ENCODE measurements at places on chromosomes 6 and 20.

DNA sequence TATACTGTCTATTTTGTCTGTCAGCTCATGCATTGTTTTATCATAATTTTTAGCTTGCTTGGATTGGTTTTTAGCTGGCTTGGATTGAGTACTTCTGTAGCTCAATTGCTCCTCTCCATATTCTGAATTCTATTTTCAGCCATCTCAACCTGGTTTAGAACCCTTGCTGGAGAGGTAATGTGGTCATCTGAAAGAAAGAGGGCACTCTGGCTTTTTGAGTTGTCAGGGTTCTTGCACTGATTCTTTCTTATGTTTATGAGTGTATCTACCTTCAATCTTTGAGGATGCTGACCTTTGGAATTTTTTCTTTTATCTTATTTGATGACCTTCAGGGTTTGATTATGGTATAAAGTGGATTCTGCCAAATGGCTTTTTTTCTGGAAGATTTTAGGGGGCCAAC, 632.7 kb upstream of the ID4 start:
- DNase-seq, result no peak

- no peak for DNase-seq
These were observed 25.1 kb downstream of the CAP2 start for GRCh38 chr6:17418281-17419188.

DNA sequence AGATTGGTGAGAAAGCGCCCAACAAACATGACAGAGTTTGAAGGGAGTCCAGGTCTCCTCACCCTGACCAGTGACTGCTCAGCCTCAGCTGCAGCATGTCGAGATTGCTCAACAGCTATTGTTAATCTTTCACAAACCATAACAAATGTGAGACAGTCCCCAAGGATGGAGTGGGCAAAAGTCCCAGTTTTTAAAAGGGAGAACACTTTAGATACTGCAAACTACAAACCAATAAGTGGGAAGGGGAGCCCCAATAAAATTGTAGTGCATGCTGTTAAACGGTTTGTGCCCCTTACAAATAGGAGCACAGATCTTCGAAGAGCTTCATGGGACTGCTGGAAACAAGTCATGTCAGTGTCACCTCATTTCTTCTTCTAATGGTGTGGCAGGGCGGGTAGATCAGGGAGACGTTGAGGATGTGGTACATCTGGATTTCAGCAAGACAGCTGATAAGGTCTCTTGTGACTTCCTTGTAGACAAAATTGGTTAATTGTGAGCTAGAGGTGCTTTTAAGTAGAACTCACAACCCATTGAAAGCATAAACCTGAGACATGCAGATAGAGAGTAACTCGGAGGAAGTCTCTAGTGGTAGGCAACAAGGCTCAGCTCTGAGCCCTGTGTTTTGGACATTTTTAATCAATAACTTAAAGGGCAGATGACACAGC, 134.0 kb upstream of the ARMC2 start:
- no peak for DNase-seq

GRCh38 chr6:71886184-71887005, at the start of gene RIMS1:
Gene RIMS1 (plus strand): TSS chr6:71886550. CDS start chr6:71887024, 474 bp downstream.
- DNase-seq, result no peak

DNA sequence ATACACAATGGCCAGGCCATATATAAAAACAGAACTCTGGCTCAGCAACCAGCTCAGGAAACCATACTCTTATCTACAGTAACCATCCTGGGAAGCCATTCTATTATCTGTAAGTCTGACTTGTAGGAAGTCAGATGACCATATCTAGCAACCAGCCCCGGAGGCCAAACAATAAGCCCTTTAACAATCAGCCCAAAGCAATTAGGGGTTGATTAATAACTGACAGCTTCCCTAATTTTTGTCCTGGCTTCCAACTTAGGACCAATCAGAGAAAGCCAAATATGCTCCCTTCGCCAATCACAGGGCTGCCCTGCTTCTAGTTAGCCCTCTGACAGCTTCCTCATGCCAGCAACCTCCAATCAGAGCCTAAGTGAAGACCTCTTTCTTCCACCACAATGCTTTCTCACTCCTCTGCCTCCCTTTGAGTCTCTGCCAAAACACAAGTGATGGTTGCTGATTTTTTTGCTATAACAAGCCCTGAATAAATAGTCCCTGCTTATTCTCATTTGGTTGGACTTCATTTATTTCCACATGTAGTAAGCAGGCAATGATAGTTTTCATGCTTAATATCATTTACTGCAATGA, 37.8 kb upstream of the STXBP5 start:
- no peak for DNase-seq

DNA sequence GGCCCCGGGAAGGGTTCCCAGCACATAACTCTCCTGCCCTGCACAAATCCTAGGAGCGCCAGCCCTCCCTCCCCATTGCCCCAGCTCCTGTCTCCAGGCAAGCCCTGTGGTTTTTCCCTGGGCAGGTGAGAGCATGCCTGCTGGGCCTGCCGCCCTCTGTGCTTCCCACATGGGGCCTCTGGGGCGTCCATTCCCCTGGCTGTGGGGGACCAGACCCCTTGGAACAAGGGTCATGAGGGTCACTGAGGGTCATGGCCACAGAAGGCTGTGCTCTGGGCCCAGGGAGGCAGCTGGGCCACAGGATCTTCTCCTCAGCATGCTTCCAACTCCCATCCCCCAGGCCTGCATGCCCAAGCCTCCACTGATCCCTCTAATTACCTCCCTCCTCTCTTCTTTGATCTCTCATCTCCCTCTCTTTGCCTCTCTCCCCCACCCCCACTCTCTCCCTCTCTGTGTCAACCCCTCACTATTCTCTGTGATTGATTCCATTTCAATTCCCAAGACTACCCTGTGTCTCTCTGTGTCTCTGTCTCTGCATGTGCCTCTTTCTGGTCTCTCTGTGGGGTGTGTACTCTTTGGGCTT, 6.1 kb downstream of the MDFI start:
- DNase-seq, result no peak

DNA sequence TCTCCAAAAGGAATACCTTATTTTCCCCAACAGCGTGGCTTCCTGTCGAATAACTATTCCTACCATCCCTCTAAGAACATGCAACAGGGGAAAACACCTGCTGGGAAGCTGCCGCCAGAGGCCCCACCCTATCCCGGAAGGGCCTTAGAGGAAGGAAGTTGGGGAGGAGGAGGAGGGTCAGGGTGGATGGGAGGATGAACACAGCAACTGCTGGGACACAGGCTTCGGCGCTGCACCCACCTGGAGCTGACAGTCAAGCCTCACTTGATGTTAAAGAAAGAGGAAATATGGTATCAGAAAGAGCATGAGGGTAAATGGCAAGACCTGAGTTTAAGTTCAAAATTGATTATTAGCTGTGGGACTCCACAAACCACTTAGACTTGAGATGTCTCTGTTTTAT, 36.5 kb upstream of the RPS6KA2 start:
- DNase-seq, result no peak

DNA sequence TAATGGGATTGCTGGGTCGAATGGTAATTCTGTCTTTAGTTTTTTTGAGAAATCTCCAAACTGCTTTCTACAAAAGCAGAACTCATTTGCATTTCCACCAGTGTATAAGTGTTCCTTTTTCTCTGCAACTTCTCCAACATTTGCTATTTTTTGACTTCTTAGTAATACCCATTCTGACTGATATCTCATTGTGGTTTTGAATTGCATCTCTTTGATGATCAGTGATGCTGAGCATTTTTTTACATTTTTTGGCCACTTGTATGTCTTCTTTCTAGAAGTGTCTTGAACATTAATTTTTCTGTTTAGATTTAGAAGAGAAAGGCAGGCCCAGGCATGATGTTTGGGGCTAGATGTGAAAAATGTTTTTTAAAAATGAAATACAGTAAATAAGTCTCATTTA, 553.1 kb upstream of the MAN1A1 start:
- no peak for DNase-seq

- no peak for DNase-seq
These were observed 706.2 kb downstream of the EYS start for GRCh38 chr6:65000815-65001214.

DNA sequence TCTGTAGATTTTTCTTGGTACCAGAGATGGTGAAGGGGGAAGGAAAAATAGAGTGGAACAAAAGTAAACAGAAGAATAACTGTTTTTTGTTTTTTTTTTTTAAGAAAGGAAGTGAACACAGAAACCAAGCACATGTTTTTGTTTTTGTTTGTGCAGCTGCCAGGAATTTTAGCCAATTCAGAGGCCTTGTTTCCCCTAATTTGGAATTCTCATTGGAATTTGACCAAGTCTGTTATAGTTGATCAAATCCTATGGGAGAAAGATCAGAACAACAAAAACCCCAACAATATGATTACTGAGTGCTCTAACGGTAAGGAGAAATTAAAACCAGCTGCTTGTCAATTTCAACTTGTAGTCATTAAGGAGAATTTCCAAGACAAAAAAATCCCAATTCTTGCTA, 18.2 kb upstream of the IL22RA2 start:
- DNase-seq, result no peak

DNA sequence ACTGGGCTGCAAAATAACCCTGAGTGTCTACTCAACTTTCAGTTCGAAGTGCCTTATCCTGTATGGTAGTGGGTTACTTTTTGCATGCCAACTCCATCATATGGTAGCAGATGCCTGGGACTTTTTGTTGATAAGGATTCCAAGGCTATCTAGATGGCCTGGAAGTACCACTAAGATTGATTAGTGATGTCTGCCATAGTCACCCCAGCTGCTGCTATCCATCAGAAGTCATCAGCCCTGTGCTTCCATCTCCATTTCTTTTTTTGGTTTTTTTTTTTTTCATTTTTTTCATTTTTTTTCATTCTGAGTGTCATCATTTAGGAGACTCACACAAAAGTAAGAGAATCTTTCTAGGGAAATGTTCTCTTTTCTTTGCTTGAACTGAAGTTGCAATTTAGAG, 217.4 kb upstream of the PLCB4 start:
- no peak for DNase-seq

DNA sequence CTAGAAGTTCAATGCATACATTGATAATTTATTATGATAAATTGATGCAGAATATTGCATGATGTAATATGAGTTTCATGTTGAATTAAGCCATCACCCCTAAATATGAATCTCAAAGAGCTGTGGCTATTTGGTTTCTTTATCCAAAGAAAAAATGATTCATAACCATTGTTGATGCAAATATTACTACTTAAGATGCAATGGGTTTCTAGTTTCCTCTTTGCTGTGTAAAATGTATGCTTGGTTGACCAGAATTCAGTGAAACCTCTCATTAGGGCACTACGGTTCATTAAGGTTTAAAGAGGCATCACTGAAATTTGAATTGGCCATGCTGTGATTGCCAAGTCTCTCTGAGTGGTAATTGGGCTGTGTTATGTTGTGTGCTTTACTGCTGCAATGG, 492.5 kb upstream of the FLRT3 start:
- DNase-seq, result no peak

DNA sequence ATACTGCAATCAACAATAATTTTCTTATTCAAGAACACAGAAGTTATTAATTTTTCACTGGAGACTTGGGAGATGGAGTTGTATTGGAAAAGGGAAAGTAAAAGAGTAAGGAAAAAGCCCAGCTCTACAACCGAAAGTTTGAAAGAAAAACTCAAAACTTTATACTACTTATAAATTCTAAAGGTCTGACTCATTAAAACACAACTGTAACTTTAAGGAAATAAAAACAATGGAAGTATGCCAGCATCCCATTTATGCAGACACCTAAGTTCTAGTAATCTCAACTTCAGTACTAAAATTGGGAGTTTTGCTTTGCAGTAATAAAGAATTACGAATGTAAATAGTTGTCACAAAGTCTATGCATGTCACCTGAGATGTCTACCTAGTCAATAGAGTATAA, 80.6 kb downstream of the IRAK1BP1 start:
- DNase-seq, result no peak

DNA sequence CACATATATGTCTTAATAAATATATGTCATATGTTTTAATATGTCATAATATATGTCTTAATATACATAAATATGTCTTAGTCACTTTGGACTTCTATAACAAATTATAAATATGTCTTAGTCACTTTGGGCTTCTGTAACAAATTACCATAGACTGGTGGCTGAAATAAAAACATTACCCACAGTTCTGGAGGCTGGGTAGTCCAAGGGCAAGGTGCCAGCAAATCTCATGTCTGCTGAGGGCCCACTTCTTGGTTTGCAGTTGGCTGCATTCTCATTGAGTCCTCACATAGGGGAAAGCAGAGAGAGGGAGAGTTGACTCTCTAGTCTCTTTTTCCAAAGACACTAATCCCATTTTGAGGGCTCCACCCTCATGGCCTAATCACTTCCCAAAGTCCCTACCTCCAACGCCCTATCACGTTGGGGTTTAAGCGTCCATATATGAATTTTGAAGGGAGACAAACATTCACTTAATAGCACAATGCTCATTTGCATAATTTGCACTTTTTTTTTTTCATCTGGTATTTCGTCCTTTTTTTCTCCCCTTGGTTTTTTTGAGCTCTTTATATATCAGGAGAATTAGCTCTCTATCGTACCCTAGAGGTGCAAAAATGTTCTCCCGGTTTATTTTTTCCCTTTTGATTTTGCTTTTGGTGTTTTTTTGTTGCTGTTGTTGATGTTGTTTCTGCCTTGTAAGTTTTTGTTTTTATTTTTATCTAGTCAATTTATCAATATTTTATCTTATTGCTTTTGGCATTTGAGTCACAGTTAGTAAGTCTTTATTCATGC, 266.4 kb downstream of the PLCB1 start:
- no peak for DNase-seq

DNA sequence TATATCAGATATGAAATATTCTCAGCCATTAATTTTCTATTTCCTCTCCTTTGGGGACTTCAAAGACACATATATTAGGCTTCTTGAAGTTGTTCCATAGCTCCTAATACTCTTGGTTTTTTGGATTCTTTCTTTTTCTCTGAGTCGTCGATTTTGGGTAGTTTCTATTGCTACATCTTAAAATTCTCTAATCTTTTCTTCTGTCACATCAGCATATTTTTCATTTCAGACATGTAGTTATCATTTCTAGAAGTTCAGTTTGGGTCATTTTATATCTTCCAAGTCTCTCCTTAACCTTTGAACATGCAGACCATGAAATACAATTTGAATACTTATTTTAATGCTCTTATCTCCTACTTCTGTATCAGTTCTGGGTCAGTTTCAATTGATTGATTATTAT, 38.9 kb upstream of the SCRT2 start:
- no peak for DNase-seq

GRCh38 chr6:91221072-91221720, 634.3 kb upstream of the MAP3K7 start:
- DNase-seq, result no peak

DNA sequence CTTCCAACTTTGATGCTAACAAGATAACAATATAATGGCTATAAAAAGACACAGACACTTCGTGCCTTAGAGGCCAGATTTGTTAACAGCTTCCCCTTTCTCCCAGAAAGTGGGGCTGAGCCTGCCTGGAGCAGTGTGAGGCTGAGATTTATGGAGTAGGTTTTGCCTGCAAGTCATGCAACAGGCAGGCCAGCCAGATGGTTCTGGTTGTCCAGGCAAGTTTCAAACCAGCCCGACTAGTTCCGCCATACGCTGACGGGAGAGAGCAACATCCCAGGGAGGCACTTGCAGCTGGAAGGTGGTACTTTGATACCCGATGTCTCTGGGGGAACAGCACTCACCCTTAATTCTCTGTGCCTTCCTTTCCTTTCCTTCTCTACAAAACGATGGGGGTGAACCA, 81.3 kb upstream of the NAA20 start:
- DNase-seq, result no peak

- DNase-seq, result no peak
These were observed 244.5 kb downstream of the CD83 start for GRCh38 chr6:14361956-14362587.
